ENCODE measurements at places on chromosomes 6 and 20.

DNA sequence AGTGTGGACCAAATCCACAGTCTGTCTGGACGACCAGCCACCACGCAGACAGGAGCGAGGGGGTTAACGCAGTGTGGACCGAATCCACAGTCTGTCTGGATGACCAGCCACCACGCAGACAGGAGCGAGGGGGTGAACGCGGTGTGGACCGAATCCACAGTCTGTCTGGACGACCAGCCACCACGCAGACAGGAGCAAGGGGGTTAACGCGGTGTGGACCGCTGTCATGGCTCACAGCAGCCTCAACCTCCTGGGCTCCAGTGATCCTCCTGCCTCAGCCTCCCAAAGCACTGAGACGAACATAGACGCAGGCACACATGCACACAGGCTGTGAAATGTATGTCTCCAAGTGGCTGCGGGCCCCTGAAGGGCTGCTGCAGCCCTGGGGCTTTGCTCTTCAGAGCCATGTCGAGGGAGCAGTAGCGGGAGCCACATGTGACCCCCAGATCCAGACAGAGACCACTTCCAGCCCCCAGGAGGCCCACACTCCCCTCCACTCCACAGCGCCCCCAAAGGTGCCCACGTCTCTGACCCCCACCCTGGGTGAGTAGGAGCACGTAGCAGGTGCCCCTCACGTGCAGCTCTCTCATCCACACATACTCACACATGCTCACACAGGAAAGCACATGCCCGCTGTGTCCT, 98.1 kb downstream of the YTHDF1 start:
- DNase-seq: no peak

DNA sequence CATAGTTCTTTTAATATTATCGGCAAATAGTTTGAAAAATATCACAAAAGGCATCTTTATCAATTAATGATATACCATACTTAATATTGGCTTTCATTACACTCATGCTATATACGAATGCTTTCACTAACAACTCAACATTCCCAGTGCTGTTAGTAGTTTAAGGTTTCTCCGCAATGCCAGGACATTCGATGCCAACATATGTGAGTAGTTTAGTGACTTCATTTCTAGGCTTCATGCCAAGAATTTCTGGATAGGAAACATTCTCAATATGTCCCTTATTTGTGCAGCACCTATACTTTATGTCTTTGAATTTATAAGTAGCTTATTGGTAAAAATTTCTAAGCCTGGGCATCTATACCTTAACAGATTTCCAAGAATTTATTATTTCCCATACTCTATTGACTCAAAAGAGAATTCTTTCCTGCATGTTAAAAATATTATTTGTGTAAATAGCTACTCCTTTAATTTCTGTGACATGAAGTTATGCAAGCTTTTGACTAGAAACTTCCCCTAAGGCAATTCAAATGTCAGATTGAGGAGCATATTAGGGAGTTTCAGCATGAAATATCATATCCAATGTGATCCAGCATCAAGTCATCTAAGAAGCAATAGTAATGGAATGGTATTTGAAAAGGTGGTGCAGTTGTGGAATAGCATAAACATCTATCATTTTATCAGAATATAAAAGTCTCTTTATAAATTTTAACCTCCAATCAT, 236.0 kb upstream of the STXBP5 start:
- DNase-seq: peak; percentile 86

GRCh38 chr6:113758826-113759574, 98.1 kb upstream of the MARCKS start:
- DNase-seq: no peak

DNA sequence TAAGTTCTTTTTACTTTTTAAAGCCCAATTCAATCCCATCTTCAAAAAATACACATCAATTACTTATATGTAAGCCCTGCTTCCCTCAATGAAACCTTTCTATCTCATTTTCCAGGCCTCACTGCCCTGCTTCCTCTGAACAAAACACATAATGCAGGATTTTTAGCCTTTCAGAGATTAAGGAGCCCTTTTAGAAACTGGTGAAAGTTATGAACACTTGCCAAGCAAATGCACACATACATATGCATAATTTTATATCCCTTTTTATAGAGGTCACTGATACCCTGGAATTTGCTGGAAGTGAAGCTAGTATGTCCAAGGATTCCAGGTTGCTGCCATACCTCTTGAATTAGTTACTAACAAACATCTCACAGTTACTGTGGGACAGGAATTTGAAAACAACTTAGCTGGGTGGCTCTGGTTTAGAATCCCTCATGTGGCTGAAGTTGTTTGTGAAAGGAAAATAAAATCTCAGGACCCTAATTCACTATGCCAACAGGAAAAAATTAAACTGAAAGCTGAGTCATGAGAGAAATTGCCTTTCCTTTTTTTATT, 75.8 kb downstream of the UBE3D start:
- no peak for DNase-seq

DNA sequence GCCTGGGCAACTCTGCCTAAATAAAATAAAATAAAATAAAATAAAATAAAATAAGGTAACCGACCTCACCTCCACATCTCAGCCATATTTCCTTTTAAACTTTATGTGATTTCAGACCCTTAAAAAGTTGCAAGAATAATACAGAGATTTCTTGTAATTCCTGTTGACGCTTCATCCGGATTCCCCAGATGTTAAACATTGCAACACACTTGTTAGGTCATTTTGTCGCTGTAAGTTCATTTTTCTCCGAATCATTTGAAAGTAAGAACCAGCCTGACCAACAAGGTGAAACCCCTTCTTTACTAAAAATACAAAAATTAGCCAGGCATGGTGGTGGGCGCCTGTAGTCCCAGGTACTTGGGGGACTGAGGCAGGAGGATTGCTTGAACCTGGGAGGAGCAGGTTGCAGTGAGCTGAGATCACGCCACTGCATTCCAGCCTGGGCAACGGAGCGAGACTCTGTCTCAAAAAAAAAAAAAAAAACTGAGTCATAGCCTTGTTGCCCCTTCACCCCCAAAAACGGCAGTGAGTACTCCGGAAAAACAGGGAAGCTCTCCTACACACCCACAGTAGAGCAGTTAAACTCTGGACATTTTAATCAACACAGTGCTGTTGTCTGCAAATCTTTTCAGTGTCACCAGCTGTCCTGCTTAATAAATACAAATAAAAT, 5.9 kb downstream of the PYGB start:
- DNase-seq: no peak

GRCh38 chr6:140677781-140678528, 1303.5 kb upstream of the CITED2 start:
- peak; percentile 41 for DNase-seq

DNA sequence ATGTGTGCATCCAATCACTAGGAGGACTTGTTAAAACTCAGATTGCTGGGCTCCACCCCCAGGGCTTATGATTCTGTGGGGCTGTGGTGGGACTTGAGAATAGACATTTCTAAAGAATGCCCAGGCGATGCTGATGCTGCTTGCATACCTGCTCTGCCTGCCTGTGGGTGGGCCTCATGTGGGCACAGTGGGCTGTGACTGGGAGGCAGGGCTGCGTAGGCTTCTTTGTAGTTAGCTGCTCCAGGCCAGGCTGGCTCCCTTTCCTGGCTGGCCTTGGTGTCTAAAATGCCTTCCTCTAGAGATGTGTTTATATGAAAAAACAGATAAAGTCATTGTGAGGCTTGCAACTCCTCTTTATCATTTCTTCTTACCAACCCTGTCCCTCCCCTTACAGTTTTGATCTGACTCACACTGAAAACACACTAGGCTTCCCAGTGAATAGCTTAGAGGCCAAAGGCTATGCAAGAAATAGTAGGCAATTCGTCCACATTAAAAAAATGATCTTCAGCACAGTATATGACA, 495.5 kb upstream of the MAP3K7 start:
- DNase-seq: no peak

DNA sequence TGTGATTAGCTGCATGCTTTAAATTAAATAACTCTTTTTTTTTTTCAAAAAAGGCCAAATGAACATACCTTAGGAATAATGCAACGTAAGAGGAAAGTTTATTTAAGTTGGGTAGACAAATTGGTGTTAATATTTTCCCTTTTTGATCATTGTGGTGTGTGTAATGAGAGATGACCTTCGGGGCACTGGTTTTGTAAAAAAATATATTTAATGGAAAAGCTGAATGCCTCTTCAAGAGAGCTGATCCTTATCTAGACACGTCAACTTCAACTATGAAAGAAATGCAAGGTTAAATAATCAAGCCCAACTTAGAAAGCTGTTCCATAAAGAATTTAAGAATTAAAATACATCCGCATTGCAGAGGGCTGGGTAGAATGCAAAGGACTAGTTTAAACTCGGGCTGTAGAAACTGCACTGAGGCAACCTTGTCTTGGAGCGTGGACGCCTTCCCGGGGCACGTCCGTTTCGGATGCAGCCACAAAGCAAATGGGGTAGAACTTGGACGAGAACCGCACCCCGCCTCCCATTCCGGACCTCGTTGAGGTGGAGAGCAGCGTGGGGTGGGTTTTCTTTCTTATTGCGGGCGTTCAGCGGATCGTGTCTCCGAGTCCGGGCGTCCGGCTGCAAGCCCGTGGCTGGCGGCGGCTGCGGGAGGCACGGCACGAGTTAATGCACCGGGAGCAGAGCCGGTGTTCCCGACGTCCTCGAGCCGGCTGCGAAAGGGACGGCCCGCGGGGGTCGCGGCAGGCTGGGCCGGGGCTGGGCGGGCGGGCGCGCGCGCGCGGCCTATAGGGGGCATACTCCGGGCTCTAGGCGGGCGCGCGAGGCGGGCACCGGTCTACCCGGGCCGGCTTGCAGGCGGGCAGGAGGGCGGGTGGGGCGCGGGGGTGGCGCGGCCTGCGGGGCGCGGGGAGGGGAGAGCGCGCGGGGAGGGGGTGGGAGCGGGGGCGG, 1.9 kb downstream of the JARID2 start:
- DNase-seq: peak; percentile 71

- no peak for DNase-seq
These were observed 27.8 kb downstream of the ELOVL5 start for GRCh38 chr6:53320964-53321363.

- no peak for DNase-seq
These were observed 99.4 kb downstream of the EYA4 start for GRCh38 chr6:133340557-133340956.

- peak; percentile 2 for DNase-seq
These were observed 923 bp downstream of the GMDS start for GRCh38 chr6:2244261-2245102.

GRCh38 chr20:58408603-58409246, 19.7 kb downstream of the VAPB start:
- DNase-seq: no peak

DNA sequence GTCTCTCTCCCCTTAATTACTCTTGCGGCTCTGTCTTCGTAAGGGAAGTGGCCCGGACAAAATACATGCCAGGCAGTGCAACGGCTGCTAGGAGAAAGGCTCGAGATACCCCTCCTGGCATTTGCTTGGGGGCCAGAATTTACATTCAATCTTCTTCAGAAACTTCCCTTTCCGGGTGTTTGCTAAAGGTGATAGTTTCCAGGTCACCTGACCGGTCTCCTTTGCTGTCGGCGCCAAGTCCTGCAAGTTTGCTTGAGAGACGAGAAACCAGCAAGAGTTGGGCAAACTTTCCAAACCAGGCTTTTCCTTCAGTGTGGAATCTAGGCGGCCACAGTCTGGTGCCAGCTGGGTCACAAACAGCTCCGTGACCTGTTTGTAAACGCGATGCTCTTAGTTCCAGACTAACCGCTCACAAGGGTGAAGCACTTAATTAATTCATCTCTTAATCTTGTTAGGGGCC, 563 bp upstream of the SRSF3 start:
- no peak for DNase-seq

GRCh38 chr20:52983726-52984450, 11.7 kb downstream of the TSHZ2 start:
- no peak for DNase-seq

GRCh38 chr20:61966492-61967244, 99.0 kb downstream of the TAF4 start:
- no peak for DNase-seq

DNA sequence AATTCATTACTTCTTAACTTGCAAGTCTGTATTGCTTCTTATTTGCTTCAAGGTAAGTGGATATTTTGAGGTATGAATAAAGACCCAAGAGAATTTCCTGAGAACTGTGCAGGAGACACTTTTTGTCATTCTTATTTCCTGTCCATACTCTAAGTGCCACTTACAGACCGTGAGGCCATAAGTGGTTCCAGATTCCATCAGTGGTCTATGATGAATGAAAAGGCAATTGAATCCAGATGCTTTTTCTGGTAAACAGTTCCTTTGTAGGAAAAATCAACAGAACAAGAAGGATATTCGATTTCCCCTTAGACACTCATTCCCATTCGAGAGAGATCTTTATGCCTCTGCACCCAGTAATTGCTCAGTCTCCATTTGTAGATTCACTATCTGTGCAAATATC, 58.3 kb upstream of the PDE10A start:
- peak; percentile 40 for DNase-seq

- DNase-seq: no peak
These were observed 61.6 kb upstream of the SNX9 start for GRCh38 chr6:157761331-157761921.

DNA sequence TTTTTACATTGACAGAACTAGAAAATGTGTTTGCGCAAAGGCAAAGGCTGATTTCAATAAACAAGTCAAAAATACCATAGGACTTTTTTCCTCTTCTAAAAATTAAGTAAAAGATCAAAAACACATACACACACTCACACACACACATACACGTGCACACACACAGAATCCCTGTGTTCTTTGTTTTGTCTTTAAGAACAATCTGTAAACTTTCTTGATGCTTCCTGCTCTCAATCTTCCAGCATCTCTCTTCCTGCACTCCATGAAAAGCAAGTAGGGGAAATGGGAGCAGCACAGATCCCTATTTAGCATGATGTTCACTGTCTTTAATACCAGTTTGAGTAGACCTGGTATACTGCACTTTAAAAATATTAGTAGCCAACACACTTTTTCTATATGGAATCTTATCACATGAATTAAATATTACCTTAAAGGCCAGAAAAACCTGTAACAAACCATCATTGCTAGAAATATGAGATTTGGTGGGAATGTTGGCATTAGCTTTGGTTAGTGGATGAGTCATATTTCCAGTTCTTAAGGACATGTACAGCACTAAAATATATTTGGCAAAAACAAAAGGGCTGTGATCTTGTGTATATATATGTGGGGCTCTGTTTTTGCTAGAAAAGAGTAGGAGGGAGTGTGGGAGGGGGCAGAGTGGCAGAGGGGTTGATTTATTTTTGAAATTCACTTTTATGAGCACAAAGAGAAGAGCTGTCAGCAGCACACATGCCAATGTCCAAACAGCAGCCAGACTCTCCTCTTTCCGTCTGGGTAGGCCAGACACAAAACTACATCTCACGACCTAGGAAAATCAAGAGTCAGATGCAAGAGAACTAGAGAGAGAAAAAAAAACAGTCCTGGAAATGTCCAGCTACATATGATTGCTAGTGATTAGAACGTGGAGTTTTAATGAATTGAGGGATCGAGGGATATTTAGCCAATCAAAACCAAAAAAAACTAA, 4.6 kb downstream of the PTPRK start:
- DNase-seq: no peak

DNA sequence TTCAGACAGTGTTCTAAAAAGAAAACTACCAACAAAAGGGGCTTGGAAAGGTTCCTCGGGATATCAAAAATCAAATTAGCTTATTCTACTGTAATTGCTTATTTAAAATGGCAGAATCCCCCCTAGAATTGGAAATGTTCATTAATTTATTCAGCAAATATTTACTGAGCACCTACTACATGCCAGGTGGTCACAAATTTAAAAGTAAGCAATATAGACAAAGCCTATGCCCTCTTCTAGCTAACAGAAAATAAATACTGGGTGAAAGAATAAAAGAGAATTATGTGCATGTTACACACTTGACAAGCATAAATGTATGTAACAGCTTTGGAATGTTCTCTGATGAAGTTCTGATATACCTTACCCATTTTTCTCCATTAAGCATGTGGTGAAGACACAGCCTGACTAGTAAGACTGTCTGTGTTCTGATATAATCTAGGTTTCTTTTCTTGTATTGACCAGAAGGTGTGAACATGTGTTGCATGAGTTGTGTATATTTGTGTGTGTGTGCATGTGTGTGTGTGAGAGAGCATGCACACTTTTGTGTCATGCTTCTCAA, 606.7 kb upstream of the CITED2 start:
- DNase-seq: no peak
